ENCODE measurements at places on chromosomes 16 and 17.

GRCh38 chr16:57252148-57252721 lies 7.2 kb downstream of the ARL2BP start:
- DNase-seq, result no peak

GRCh38 chr16:88662222-88662842 lies 559 bp downstream of the MVD start:
- no peak for DNase-seq

- peak; percentile 2 for DNase-seq
Measured at GRCh38 chr17:59330053-59330942, 1.2 kb upstream of the YPEL2 start.

DNA sequence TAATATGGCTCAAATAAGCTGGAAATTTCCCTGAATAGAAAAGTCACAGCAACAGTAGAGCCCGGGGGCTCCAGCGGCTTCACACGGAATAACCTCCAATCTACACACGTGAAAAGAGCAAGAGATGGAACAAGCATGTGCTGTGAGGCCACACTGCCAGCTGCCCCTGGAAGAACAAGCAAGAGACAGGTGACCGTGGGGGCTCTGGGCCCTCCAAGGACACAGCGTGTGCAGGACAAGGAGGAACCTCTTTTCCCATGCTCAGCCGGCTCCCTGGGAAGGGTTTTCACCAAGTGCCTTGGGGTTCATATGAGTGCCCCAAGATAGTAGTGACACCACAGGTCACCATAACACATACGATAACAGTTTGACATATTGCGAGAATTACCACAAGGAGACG lies 110.2 kb upstream of the ZNF750 start:
- DNase-seq, result no peak

DNA sequence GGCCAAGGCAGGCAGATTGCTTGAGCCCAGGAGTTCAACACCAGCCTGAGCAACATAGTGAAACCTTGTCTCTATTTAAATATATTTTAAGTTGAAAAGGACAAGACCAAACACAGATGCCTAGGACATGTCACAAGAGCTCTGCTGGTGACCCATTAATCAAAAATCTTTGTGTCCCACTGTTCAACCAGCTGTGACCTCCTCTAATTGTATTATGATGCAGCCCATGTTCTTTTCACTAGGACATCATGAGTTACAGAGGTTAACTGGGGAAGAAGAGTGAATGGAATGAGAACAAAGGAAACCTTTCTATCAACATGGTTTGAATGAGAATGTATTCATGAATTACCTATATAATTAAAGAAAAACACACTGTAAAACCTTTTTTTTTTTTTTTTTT lies 7.0 kb downstream of the EFTUD2 start:
- DNase-seq, result no peak

- DNase-seq, result no peak
Measured at GRCh38 chr17:10799407-10799806, 4.5 kb downstream of the TMEM238L start.
